ENCODE measurements at places on chromosomes 4 and X.

DNA sequence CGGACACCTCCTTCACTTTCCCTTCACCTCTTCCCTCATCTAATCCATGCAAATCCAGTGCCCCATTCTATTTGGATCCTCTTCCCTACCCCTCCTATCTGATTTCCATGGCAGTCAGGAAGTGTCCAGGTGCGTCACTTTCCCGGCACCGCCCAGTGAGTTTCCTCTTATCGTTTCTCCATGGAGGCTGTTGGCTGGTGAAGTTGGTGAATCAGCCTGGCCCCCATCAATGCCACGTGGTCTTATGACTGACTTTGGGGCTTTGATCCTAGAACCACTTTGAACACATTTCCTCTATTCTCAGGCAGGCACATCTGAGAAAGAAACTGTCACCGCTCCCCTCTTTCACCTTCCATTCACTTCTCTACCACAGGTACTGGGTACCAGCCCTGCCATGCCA lies 137.8 kb downstream of the CEP135 start:
- DNase-seq: no peak

DNA sequence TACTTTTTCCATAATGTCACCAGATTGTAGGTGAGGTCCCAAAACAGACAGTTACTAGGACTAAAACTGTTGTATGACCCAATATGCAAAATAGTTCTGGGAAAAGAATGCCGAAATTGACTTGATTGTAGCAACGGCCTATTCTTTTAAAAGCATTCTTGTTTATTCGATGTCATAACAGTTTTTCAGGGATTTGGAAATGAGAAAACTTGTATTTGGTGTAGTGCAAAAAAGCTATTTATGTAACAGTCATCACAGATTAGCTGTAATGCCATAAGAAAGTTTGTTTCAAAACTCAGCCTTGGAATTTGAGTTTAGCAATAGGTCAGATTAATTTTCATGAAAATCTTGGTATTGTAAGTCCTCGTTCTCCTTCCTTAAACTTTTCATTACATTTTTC lies 69.2 kb upstream of the DIAPH2 start:
- DNase-seq: no peak

- no peak for DNase-seq
Measured at GRCh38 chr4:161203865-161204264, 959.9 kb downstream of the FSTL5 start.

DNA sequence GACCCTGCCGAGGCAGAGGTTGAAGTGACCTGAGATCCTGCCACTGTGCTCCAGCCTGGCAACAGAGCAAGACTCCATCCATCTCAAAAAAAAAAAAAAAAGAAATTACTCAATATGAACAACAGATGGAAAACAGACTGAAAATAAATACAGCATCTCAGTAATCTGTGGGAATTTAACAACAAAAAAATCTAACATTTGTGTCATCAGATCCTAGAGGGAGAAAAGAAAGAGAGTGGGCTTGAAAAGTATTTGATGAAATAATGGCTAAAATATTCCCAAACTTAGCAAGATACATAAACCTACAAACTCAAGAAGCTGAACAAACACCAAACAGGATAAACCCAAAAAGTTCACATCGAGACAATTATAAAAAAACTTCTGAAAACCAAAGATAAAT lies 84.7 kb downstream of the CENPC start:
- DNase-seq: no peak

- no peak for DNase-seq
Measured at GRCh38 chr4:1932736-1933135, 61.5 kb downstream of the NSD2 start.

- DNase-seq: no peak
Measured at GRCh38 chrX:16144420-16144819, 21.1 kb downstream of the GRPR start.

DNA sequence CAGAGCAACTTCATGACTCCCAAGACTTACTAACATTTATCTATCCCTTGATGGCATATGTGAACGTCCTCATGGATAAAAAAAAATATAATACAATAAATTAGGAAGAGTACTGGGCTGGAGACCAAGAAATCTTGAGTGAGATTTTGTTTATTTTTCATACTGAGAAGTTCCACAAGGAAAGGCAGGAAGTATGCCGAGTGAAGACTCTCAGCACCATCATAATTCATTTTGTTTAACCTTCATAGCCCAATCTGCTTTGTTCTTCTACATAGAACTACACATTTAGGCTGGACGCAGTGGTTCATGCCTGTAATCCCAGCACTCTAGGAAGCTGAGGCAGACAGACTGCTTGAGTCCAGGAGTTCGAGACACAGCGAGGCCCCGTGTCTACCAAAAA lies 198.3 kb downstream of the NSUN7 start:
- no peak for DNase-seq

DNA sequence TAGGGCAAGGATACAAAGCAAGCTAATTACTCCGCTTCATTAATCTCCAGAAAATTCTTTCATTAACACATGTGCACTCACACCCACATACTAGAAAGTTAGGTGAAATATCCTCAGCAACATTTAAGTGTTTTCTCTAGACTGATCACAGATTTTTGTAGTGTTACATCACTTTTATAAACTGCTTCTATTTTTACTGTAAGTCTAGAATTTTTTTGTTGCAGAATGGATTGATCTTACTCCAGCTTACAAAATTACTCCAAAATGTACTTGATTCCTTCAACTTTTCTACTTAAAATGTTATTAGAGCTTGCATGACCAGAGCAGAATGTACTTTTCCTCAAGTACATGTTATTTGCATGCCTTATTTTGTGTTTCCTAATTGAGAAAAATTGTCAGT lies 2325.2 kb downstream of the PCDH7 start:
- no peak for DNase-seq

DNA sequence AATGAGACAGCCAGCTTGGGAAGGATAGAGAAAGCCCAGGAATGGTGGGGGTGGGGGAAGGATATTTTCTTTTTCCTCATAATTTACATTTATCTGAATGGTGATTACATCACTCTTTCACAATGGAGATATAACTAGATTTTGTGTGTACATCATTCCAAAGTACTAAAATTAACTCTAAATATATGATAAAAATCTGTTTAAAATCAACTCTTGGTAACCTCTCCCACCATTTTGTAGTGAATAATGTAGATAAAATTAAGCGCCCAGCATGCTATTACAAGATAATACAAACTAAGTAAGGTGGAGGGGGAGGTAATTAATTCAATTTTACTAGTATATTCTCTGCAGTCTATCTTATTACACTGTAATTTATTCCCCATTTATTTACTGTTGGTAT lies 78.9 kb downstream of the NCAPG start:
- DNase-seq: no peak

DNA sequence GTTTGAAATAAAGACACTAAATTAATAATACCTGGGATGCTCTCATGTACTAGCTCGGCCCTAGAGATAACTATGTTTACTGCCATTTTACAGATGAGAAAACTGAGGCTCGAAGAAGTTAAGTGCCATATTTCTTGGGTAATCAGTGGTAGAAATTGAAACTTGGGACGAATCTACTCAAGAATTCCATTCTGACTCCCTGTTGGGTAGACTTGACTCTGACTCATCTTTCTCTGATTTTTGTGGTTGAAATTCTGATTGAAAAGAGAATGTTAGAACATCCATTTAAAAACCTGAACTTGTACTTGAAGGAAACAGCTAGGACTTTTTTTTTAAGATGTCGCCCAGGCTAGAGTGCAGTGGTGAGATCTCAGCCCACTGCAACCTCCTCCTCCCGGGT lies 50.1 kb upstream of the NSUN7 start:
- no peak for DNase-seq

GRCh38 chr4:129322920-129323319 lies 227.0 kb downstream of the C4orf33 start:
- DNase-seq: no peak

DNA sequence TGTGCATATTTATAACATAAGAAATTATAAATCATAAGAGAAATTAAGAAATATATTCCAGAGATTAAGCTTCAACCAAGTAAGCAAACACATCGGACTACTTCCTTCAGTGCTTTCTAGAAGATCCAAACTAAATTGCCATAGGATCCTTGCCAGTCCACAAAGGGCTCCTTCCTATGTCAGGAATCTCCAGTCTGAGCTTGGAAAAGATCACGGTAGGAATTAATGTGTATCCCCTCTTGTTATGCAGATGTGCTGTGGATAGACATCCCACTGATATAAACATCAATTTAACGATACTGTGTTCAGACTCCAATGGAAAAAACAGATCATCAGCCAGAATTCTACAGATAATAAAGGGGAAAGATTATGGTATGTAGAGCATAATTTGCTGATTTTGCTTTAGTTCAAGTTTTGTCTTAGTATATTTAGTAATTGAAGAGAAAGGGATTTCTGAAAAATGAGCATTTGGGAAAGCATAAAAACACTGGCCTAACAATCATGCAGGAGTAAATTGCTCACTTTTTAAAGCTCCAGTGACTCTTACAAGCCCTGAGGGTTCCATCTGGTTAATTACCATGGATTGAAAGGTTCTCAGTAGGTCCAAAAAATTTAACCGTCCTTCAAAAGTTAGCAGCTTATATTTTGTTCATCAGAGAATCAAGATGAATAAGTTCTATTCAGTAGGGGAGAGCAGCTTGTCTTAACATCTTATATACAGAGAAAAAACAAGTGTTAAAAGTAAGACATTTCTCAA lies 65.9 kb downstream of the HHIP start:
- DNase-seq: no peak

GRCh38 chrX:37348231-37348970 lies 763 bp upstream of the PRRG1 start:
- no peak for DNase-seq

GRCh38 chrX:154595559-154596249 lies 10.8 kb downstream of the CTAG1A start:
- DNase-seq: no peak

DNA sequence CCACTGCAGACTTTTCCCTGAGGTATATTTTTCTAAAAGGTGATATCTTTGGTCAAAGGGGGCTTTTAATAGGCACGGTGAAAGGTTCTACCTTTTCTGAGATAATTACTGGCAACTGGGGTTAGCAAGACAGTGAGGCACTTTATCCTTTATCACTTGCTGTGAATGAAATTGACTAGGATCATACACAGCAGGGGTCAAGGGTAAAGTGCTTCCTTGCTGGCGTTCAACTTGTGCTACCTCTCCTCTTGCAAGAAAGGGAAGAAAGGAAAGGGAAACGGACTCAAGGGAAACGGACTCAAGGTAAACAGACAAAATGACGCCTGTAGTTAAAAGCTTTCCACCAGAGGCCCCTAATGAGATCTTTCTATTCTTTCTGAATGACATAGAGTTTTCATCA lies 78.6 kb upstream of the RAPGEF2 start:
- no peak for DNase-seq

- no peak for DNase-seq
Measured at GRCh38 chr4:164095313-164096110, 601.0 kb downstream of the TMA16 start.

GRCh38 chr4:75939890-75940691 lies 722 bp downstream of the NAAA start:
- DNase-seq: no peak

- no peak for DNase-seq
Measured at GRCh38 chr4:112916868-112917267, 132.6 kb upstream of the ANK2 start.

DNA sequence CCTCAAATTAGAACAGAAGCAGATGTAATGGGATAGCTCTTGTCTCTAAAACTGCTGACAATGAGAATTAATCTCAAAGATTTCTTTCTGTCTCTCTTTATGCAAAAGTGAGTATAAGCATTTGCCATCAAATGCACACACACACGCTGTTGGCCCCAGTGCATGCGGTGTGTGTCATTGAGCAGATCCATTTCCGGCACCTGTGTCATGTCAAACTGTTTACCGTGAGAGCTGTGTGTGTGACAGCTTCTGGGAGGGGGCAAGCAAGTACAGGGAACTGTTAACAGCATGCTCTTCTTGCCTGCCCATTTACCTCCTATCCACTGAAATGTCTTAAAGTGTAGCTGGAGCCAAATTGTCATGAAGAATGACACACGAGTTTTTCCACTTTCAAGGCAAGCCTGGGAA lies 297.9 kb upstream of the FAT4 start:
- no peak for DNase-seq

DNA sequence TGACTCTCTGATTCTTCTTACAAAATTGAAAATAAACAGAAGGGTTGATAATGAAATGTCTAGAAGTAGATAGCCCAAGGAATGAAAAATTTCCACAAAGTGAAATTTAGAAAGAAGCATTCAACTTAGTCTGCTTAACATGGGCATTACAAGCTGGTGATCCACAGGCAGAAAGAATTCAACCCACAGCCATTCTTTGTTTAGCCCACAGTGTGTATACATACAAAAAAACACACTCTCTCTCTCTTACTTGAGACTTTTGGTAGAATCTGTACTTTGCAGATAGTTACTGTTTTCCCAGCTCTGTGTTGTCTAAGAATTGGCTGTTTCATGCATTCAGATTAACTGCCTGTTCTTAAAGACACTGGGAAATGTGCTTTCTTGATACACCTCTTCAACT lies 159.8 kb downstream of the SLC4A4 start:
- DNase-seq: no peak

- no peak for DNase-seq
Measured at GRCh38 chr4:1850276-1850675, 5.7 kb downstream of the LETM1 start.

DNA sequence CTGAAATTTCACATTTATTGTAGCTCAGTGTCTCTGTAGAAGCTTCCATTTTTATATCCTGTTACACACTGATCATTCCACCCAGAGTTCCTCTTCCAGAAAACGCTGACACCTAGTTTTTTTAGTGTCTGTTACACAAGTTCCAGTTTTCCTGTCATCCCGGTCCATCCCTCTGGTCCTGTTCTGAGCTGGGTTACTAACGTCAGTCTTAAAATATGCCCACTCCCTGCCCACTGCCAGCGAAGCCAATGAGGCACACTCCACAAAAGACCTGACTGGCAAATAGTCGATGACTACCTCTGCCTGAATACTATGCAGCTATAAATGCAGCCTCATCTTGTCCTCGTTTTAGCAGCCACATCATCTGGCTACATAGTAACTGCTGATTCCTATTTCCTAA lies 30.9 kb upstream of the DDX3X start:
- DNase-seq: no peak

DNA sequence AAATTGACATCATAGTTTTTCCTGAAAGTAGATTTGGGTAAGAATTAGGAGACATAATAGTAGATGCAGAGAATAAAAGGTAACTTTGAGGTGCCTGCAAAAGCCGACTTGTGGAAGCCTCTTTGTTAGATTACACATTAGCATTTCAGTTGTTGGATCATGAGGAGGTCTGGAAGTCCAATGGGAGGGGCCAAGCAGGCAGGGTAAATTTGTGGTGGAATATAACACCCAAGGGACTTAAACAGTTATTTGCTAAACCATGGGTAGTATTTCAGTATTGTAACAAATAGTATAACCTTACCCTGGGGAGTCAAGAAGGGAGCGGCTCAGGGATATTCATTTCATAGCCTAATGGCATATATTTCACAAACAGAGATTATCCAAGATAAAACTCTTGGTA lies 810.7 kb upstream of the AMOT start:
- no peak for DNase-seq

GRCh38 chrX:136210243-136210642 lies 41.0 kb downstream of the MAP7D3 start:
- no peak for DNase-seq

DNA sequence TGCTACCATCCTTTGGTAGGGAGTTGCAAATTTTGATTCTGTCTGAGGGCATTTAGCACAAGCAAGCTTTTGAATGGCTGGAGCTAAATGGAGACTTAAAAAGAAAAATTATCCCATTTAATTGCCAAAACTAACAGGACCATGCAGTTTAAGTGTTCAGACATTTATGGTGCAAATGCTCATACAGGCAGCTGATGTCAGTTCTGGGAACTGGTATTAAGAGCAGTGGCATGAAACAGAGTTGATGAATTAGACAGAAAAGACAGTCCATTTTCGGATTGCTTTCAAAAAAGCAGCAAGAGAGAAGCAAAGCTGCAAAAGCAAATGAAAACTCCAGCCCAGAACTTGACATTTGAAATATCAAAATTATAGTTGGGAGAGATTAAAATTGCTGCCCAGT lies 1.3 kb downstream of the SCRG1 start:
- no peak for DNase-seq

Data from NCI-H2081 treated with DMSO at 0.1 percent for 48 hours (cell line).